ENCODE measurements at places on chromosomes 5 and 9. TPM values are rescaled to one million over a fixed set of nuclear protein-coding genes. Genes with fewer than 3 reads are reported as not detected.

DNA sequence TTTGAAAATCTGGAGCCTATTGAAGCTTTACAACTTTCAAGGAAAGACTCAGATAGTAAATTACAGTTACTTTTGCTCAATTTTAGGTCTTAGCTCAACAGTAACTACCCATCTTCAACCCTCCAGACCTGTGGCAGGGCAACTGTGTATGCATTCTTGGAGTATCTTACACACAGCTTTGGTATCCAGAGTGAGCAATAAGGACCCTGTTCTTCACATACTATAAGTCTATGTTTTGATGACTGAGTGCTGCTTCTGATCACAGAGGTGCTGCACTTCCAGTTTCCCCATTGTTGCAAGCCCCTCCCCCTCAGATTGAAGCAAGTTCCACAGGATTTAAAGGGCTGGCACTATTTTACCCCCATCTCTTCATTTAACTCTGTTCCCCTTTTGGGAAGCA lies 737.4 kb upstream of the GRAMD2B start:
- DNase-seq: no peak

GRCh38 chr9:86512929-86513328 lies 158.7 kb upstream of the TUT7 start:
- DNase-seq: no peak

GRCh38 chr5:140925806-140926442 lies at the start of gene PCDHAC1:
PCDHAC1 (plus strand) TSS chr5:140926299; CDS start chr5:140926893, 594 bp downstream.
- peak; percentile 28 for DNase-seq

DNA sequence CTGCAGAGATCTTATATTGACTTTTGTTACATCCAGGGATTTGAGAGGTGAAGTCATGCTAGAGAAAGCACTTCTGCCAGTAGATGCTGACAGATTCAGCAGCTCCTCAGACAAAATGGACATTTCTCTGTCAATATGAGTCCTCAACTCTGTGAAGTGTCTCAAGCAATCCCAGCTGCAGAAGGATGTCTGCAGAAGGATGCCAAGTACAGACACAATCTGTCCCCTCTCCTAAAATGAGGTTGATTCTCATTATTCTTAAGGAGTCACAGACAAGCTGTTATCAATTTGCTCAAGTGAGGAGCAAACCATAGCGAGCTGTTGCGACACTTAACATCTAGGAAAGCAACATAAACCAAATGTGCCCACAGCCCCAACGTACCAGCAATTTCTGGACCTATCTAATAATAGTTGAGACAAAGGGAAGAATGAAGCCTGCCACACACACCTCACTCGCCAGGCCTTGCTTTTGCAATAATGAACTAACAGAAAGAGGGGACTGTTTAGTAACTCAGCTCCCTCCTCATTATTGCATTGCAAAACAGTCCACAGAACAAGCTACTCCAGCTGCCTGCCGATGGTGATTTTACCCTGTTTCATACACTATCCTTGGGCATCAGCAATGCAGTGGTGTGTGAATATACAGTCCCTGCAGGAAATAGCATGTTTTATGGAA lies 364.2 kb upstream of the PDE4D start:
- no peak for DNase-seq

- peak; percentile 78 for DNase-seq
Observed at GRCh38 chr9:35736201-35736633, 3.8 kb downstream of the CREB3 start.

DNA sequence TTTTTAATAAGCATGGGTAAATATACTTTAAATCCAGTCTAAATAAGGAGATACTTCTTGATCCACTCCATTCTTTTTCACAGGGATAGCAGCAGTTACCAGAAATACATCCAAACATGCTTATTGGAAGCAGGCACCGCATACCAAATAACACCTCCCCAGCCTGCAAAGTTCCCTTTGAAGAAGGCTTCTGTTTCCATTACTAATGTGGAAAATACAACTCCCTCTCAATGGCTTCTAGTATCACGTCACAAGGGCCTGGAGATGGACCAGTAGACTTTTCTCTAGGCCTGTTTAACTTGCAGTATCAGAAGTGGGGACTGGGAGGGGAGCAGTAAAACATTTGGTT lies 20.8 kb downstream of the TMEM245 start:
- no peak for DNase-seq

- DNase-seq: no peak
Observed at GRCh38 chr5:75523275-75523674, 11.6 kb downstream of the POLK start.

- DNase-seq: peak; percentile 91
Observed at GRCh38 chr5:78648359-78649210, at the start of gene LHFPL2. LHFPL2 (minus strand) TSS chr5:78648772; CDS start chr5:78510213, 138,559 bp downstream.

DNA sequence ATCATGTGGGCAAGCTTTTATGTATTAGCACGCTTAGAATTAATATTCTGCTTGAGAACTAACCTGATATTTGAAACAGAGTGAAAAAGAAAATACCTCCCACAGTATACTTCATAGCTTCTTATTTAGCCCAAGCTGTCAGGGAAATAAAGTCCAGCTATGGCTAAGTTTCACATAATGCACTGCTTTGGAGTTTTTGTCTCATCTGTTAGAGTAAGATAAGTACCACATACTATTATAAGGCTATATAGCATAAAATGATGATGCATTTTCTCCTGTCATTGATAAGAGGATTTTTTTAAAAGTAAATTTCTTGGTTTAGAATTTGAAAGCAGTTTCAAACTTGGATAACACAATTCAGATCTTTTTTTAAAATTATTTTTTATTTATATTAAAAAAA lies 2.4 kb upstream of the ANKDD1B start:
- DNase-seq: no peak

- no peak for DNase-seq
Observed at GRCh38 chr5:120767178-120767820, 303.2 kb downstream of the PRR16 start.

GRCh38 chr9:7226007-7226640 lies 468.4 kb downstream of the KDM4C start:
- no peak for DNase-seq

DNA sequence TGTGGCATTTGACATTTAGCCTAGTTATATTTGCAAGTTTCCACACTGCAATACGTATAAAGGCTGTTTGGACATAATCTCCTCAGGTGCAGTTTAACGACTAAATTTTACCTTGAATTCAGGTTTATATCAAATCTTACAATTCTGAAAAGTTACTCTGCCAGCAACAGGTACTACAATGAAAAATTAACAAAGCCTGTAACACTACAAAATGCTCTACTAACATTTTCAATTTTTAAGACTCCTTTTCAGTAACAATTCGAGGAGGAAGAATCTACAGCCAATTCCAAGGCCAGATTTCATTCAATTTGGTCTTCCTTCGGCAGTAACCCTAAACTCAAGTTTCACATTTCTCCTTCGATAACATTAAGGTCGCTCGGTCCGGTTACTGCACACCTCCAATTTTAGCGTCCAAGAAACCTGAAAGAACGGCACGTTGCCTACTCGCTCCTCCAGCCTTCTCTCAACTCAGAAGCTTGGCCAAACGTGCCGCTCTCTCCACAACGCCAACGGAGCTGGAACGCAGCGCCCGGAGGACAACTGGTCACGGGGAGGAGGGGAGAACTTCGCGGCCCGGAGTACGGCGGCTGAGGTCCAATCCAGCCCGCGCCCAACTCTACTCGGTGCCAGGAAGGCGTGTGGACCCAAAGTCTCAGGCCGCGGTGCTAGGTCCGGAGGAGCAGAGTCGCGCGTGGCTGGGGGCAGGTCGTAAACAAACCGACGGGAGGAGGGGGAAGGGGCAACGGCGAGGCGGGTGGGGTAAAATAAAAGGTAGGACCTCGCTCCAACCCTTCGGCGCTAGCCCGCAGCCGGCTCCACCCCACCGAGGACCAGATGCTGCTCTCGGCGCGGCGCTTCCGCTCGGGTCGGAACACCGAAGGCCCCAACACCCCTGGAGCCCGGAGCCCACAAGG lies 681 bp downstream of the FNIP1 start:
- no peak for DNase-seq

- no peak for DNase-seq
Observed at GRCh38 chr9:37464006-37464405, 1.2 kb downstream of the ZBTB5 start.

DNA sequence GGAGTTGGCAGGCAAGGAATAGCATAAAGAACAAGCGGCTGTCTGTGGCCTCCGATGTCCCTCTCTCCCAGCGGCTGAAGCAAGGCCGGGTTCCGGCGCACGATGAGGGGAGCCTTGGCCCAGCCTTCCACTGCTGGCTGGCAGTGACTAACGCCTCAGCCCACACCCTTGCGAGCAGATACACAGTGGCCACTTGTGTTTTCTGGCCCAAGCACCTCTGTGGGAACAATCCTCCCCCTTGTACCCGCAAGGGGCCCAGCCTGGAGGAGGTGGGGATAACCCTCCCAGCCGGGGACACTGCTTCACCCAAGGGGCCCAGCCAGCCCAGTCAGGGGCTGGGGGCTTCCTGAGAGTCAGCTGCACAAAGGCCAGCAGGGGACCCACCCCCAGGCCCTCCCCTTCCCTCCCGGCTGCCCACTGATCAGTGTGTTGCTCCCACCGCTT lies 23.2 kb downstream of the STK10 start:
- DNase-seq: no peak

- DNase-seq: no peak
Observed at GRCh38 chr9:84504360-84504759, 163.8 kb upstream of the SLC28A3 start.

DNA sequence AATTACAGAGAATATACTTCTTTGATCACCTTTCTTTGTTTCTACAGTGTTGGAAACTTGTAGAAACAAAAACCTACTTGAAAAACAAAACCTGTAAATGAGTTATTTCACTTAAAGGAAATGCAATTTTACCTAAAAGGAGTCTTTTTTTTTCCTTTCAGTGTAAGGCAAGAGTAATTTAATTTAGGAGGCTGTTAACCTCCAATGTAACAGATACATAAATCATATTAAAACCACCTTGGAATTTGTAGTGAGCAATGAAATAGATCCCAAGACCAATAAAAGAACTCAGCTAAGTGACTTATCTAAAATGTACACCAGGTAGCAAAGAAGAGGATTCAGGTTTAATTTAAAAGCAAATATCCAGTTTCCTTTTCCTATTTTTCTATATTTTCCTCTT lies 524.8 kb downstream of the CSNK1G3 start:
- peak; percentile 66 for DNase-seq

DNA sequence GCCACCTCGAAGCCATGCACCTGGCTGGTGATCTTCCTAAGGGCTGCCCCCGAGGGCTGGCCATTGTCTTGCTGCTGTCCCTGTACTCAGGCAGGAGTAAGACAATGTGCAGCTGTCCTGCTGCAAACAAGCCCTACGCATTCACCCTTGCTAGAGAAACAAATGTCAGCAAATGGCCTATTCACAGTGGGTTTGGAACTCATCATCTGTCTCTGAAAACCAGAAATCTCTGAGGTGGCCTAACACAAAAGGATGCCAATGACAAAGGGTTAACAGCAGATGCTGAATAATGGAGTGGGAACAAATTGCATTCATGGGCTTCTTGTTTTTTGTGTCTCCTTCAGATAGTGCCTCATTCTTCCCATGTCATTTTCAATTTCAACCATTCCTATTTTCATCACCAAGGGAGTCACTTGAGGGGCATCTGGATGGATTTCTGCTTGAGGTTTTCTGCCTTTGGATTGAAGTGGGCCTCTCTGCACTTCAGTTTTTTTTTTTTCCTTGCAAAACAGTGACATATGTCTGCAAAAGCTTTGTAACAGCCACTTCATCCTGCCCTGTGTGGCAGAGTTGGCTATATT lies 261.6 kb upstream of the VLDLR start:
- DNase-seq: no peak

GRCh38 chr5:88665750-88666215 lies 217.2 kb downstream of the MEF2C start:
- no peak for DNase-seq

GRCh38 chr9:107786561-107786960 lies 297.0 kb upstream of the KLF4 start:
- DNase-seq: no peak

GRCh38 chr5:178467568-178468195 lies 122.5 kb downstream of the COL23A1 start:
- peak; percentile 70 for DNase-seq

- peak; percentile 53 for DNase-seq
Observed at GRCh38 chr9:2859776-2860379, 16.0 kb upstream of the PUM3 start.

GRCh38 chr5:81316571-81316970 lies 15.2 kb downstream of the ZCCHC9 start:
- DNase-seq: no peak

DNA sequence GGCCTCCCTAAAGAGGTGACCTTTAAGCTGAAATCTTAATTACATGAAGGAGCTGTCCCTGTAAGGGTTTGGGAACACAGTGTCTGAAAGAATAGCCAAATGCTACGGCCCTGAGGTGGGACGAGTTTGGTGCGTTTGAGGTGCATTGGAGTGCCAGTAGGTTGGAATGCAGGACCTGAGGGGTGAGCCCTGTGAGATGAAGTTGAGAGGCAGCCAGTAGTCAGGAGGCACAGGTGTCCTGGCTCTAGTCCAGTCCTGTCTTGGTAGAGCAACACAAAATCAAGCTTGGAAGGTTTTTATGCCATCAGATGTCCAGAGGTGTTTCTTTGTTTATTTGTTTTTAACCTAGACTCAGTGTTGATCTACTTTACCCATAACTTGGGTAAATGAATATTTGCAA lies 108.5 kb downstream of the ARHGAP26 start:
- DNase-seq: no peak

DNA sequence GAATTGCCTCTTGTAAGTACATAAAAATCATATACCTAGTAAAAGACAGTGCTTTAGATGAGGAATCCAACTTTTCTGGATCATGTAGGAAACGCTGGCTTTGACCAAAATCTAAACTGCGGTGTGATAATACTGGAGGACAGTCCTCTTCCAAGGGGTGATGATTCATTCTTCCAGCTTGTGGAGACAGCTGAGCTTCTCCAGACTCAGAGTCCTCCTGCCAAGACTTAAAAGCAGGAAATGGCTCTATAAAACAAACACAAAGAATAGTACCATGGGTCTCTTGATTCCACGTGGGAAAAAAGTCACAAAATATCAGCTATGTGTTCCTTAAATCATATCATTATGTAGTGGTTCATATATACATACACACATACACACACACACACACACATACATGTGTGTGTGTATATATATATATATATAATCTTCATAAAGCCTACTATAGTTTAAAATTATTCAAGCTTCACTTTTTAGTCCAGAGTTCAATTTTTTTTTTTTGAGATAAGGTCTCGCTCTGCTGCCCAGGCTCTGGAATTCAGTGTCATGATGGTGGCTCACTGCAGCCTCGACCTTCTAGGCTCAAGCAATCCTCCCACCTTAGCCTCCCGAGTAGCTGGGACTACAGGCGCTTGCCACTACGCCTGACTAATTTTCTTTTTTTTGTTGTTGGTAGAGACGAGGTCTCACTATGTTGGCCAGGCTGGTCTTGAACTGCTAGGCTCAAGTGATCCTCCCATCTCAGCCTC lies 65.0 kb downstream of the PKD2L2 start:
- DNase-seq: no peak

GRCh38 chr5:13250464-13251291 lies 693.8 kb downstream of the DNAH5 start:
- DNase-seq: no peak

The PRLR gene
- total RNA-seq: 6.3 TPM

The DMXL1 gene
- total RNA-seq: 57.7 TPM

The C5orf46 gene
- not detected for total RNA-seq

The DELE1 gene
- total RNA-seq: 82.3 TPM

The ADGRD2 gene
- not detected for total RNA-seq

The TNIP1 gene
- 132 TPM for total RNA-seq

The WDR38 gene
- total RNA-seq: 0.31 TPM

The WDR31 gene
- total RNA-seq: 8.7 TPM

The PRELID1 gene
- total RNA-seq: 90.8 TPM

The GRM6 gene
- total RNA-seq: not detected

The DRD1 gene
- 0.25 TPM for total RNA-seq

The SLC6A18 gene
- total RNA-seq: not detected

The CDKN2A gene
- 4.1 TPM for total RNA-seq

The CERCAM gene
- total RNA-seq: 25.5 TPM

All from kidney (tissue), 22 donors.